ENCODE measurements at places on chromosomes 6 and 20.

DNA sequence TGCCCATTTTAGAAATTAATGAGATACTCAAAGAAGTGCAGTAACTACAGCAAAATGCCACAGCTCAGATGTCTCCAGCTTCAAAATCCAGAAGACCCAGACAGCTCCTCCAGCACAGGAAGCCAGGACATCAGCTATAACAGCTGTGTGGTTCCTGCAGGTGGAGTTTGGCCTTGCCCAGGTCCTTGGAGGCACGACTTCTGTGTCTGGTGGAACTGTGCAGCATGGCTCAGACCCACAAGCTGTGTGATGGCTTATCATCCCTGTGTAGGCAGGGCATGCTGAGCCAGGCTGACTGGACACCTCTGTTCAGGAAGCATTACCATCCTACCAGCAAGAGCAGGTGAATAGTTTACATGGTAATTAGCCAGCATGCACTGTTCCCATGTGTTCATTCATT lies 26.5 kb upstream of the CD93 start:
- no peak for DNase-seq

DNA sequence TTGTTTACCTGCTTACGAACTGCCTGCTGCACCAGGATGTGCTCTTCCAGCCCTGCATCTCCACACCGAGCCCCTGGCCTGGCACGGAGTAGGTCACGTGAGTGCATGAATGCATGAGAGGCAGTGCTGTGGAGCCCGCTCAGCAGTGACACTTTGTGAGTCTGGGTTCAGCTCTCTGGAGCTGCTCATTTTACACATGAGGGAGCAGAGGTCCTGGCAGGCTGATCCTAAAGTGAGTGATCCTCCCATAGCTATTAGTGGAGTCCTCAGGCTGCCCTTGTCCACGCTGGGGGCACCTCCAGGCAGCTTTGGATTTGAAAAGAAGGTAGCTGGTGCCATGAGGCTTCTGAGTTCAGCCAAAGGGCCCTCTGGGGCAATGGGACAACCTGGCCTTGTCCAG lies 64.2 kb downstream of the EDN3 start:
- DNase-seq: no peak

GRCh38 chr20:20690676-20691476 lies 21.6 kb downstream of the RALGAPA2 start:
- DNase-seq: no peak

DNA sequence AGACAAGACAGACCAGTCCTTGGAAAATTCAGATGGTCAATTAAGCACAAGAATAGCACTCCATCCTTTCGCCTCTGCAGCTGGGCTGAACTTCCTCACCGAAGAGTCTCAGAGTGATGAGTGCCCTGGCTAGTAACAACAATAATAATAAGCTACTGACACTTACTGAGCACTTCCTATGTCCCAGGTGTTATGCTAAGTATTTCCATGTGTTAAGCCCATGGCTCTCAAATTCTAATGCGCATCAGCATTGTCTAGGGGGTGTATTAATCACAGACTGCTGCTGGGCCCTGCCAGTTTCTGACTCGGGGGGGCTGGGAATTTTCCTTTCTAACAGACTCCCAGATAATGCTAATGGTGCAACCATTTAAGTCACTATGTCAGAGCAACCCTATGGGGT lies 118.2 kb upstream of the LRFN2 start:
- DNase-seq: no peak
